ENCODE measurements at places on chromosomes 3 and 15.

DNA sequence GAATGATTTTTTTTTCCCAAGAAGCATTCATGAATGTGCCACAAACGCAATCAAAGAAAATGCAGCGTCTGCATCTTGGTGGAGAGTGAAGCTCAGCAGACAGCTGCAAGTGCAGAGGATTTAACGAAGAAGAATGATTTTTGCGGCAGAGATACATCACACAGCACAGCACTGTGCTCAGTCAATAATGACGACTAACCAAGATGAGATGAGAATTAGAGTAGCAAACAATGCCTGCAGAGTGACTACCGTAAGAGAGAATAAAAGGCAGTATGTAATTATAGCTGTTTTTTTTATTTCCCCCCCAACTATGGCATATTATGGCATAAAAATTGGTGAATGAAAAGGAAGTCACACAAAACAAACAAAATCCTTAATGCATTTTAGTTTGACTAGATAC, 218.0 kb upstream of the ROBO1 start:
- DNase-seq, result no peak

GRCh38 chr3:171994646-171995428, 44.5 kb upstream of the FNDC3B start:
- DNase-seq, result no peak

- no peak for DNase-seq
Measured at GRCh38 chr3:191026746-191027145, 164.3 kb upstream of the GMNC start.

GRCh38 chr15:58064082-58064979, 1.2 kb downstream of the ALDH1A2 start:
- peak; percentile 22 for DNase-seq

DNA sequence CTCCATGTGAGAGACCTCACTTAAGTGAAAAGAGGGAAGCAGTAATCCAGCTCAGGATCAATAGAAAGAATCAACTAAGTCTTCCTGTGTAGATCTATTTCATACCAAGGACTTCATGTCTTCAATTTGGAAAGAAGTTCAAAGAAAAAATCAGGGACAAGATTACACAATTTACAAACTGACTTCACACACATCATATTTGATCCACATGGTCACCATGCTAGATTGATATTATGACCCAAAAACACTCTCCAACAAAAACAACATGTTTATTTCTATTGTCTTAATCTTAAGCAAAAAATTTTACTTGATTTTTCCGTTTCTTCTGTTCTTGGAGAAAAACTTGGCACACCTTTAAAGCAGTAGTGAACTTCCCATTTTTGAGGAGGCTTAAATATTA, 76.3 kb downstream of the THBS1 start:
- DNase-seq, result no peak

DNA sequence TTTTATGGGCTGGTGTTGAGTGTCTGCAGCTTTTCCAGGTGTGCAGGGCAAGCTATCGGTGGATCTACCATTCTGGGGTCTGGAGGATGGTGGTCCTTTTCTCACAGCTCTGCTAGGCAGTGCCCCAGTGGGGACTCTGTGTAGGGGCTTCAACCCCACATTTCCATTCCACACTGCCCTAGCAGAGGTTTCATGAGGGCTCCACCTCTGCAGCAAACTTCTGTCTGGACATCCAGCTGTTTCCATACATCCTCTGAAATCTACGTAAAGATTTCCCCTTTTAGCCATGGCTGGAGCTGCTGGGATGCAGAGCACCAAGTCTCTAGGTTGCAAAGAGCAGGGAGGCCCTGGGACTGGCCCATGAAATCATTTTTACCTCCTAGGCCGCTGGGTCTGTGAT, 11.6 kb downstream of the RFX7 start:
- no peak for DNase-seq

DNA sequence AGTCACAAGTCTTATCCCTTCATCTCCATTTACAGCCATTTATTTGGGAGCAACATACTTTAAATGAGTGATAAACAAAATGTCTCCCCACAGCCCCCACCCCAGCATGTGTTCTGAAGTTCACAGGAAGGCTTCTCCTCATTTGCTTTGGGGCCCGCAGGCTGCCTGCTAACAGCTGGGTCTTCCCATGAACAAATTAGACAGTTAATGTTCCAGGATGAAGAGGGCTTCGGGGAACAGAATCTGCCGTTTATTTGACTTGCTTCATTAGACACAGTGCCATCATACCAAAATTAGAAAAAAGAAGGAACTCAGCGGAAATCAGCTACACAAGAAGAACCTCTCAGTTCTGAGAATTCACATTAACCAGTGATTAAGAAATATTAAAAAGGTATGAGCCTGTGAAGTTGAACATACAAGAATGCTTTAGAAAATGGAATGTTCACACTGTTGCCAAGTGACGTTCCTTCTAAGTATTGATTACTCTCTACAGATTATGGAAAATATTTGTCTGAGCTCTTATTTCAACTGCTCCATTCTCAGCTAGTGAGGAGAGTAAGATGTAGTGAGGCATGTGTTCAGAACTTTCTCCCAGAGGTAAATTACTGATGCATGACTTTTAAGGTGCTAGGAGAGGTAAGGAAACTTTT, 107.5 kb upstream of the THBS1 start:
- DNase-seq, result no peak

GRCh38 chr3:56812754-56813652, 11.3 kb upstream of the ARHGEF3 start:
- peak; percentile 68 for DNase-seq
